ENCODE measurements at places on chromosomes 7 and 10.

DNA sequence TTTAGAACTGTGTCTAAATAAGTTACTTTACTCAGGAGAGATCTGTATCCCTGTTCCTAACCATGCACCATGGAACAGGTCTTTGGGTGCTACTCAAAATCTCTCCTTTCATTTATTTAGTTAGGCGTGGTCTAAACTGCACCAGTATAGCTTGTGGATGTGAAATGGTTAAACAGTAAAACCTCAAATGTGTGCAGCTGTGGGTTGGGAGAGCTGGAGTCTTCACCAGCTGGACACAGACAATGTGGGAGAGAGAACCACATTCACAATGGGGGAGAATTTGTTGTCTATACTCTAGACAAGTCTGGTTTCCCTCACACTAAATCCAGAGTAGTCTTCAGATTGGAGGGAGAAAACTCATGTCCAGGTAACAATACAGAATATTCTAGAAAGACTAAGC, 31.2 kb upstream of the IKZF1 start:
- no peak for ATAC-seq

GRCh38 chr7:31892099-31892829, 177.9 kb downstream of the PDE1C start:
- no peak for ATAC-seq

DNA sequence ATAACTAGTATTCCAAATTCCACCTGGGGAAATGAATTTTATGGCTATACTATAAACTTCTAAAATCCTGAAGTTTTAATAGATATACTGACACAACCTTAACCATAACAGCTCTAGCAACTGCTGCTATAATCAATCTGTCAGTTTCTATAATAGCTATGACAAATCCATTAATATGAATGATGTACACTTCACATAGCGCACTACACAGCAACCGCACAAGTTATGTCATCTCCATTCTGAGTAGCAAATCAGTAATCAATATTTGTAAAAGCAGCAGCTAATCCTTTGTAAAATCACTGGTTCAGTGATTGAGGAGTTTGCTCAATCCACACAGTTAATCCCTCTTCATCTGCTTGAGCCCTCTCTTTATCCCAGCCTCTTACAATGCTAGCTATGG, 105.3 kb downstream of the SKAP2 start:
- no peak for ATAC-seq

- ATAC-seq, result no peak
Measured at GRCh38 chr7:111796671-111797070, 234.4 kb upstream of the IMMP2L start.

GRCh38 chr10:118917701-118918100, 111.8 kb upstream of the NANOS1 start:
- no peak for ATAC-seq

DNA sequence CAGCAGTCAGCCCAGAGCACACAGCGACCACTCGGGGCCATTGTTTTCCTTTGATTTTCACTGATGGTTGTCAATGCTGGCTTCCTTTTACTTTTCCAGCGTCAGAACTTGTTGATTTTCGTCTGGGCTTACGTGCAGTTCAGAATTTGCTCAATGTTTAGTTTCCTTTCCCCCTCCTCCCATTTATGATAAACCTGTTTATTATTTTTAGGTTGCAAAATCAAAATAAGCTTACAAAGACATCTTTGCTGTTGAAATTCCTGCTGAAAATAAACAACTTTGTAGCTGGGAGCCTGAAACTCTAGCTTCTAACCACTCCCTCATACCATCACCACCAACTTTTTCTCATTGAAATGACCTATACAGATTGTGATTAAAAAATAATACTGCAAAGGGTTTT, 83.1 kb upstream of the LYZL1 start:
- ATAC-seq, result no peak

All from gastroesophageal sphincter (tissue), 4 donors.